Mesothelial cell of epicardium (in vitro differentiated cells): ENCODE measurements at places on chromosomes 1 and 21. TPM values are rescaled to one million over a fixed set of nuclear protein-coding genes. Genes with fewer than 3 reads are reported as not detected.

DNA sequence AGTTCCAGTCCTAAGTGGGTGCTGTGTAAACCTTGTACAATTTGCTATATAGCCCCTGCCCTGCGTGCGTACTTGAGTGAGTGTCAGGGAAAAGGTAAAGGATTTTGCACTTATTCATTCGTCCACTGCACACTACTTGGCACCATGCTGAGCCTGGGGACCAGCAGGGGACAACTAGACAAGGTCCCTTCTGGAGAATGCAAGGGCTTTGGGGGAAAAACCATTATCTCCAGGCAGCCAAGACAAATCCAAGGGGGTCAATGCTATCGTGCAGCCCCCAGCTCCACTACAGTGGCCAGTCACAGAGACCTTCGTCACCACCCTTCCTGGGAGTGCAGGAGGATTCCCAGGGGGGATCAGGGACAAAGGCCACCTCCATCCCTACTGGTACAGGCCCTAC lies 39.7 kb downstream of the MATN1 start:
- no peak overlapping the region for H3K4me3 ChIP-seq
- peaks cover 69% of the 10 kb centered on the region for H3K27me3 ChIP-seq
- H3K27ac ChIP-seq = no peak overlapping the region
- no peaks in the 10 kb centered on the region for H3K36me3 ChIP-seq
- peaks cover 2% of the 10 kb centered on the region for H3K4me1 ChIP-seq
- no peak for DNase-seq

The OR2T2 gene
- not detected in 3 replicates for total RNA-seq

DNA sequence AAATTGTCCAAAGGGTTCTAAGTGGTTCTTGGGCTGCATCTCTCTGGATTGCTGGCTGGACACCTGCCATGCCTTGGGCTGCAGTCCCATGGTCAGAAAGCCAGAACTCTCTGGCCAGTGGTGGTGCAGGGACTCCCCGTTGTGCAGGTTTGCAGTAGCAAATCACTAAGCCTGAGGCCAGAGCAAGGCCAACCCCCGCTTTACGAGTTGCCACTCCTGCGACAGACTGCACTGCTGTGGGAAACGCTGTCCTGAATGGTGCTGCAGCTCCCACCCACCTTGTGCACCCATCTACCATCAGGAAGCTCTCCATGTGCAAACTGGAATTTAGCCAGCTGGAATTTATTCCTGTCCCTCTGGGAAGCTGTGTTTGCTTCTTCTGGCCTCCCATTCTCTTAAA lies 45.7 kb downstream of the LHX4 start:
- no peak overlapping the region for H3K27ac ChIP-seq
- H3K4me1 ChIP-seq = peaks cover 24% of the 10 kb centered on the region
- DNase-seq = no peak

- H3K27me3 ChIP-seq = no peaks in the 10 kb centered on the region
- H3K27ac ChIP-seq = no peak overlapping the region
- H3K4me1 ChIP-seq = peaks cover 4% of the 10 kb centered on the region
Measured at GRCh38 chr1:245272676-245273075, 117.9 kb downstream of the KIF26B start.

- no peaks in the 10 kb centered on the region for H3K4me1 ChIP-seq
- H3K27ac ChIP-seq = no peak overlapping the region
- H3K27me3 ChIP-seq = no peaks in the 10 kb centered on the region
- no peak for DNase-seq
- H3K4me3 ChIP-seq = no peak overlapping the region
Measured at GRCh38 chr1:67597336-67597735, 87.7 kb upstream of the GADD45A start.

- no peak for DNase-seq
- H3K36me3 ChIP-seq = no peaks in the 10 kb centered on the region
- no peaks in the 10 kb centered on the region for H3K4me1 ChIP-seq
- no peaks in the 10 kb centered on the region for H3K27me3 ChIP-seq
- no peak overlapping the region for H3K27ac ChIP-seq
Measured at GRCh38 chr1:207831517-207832327, 79.2 kb downstream of the CD34 start.
